Stimulated activated CD4-positive, alpha-beta T cell treated with anti-CD3 and anti-CD28 coated beads, Interleukin-12 subunit alpha, Interleukin-12 subunit beta, amount 100 ng/mL, for 48 hours (primary cell): ENCODE measurements at places on chromosomes 1 and 21.

GRCh38 chr1:57520743-57521515, 97.1 kb upstream of the DAB1 start:
- DNase-seq = no peak

GRCh38 chr1:230149751-230150584, 82.9 kb downstream of the GALNT2 start:
- DNase-seq = no peak

DNA sequence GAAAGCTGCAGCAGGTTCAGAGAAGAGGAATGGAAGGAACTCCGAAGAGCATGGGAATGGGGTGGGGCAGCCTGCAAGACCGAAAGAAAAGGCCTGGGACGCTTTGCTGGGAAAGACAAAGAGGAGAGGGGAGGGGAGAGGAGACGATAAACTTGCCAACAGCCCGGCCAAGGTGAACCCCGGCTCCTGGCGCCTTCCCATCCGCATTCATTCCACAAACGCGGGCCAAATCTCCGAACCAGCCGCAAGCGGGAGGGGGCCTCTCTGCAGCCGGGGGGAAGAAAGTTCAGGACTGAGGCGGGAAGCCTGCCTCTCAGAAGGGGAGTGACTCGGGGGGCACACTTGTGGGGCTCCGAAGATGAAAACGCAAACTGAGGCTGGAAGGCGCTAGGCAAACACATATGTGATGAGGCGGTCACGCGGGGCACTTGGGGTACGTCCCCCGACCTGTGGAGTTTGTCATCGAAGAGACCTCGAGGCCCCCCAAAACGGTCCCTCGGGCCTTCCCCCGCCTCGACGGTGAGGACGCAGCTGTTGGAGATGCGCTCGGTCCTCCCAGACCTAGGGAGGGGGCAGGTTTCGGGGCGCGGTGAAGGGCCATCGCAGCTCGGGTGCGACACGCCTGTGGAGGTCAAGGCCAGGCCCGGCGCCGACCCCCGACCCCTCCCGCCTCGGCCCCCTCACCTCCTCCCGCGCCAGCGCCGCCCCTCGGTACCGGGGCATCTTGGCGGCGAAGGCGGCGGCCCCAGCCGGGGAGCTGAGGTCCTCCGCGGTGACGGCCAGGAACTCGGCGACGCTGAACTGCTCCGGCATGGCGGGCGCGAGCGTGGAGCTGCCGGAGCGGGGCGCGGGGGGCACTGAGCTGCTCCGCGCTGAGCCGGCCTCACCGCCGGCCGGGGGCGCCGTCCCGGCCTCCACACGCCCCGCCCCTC, at the start of gene ASAP3:
Gene ASAP3 (minus strand): TSS at position 859 of the 932 bp plus-strand sequence. CDS start 46 bp downstream, at position 813.
- DNase-seq = peak; percentile 1

DNA sequence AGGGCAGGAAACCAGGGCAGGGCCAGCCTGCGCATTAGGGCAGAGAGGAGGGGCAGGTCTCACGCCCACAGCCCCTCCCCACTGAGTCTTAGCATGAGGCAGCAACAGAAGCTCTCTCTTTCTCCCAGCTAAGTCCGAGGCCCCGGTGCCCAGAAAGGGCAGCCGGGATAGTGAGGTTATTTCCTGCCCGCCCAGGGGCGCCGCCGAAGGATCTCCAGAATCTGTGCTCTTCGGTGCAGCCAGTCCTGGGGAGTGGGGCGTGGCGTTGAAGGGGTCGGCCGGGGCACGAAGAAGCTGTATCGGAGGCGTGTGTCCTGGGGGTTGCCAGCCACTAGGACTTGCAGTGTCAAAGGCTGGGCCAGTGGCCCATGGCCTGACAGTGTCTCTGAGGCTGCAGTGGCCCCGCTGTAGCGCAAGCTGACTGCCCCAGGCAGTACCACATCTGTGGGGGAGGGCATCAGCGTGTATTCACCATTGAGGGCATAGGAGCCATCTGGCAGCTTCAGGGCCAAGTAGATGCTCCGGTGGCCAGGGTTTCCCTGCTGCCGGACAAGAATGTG, 7.8 kb downstream of the ADAMTS4 start:
- no peak for DNase-seq

DNA sequence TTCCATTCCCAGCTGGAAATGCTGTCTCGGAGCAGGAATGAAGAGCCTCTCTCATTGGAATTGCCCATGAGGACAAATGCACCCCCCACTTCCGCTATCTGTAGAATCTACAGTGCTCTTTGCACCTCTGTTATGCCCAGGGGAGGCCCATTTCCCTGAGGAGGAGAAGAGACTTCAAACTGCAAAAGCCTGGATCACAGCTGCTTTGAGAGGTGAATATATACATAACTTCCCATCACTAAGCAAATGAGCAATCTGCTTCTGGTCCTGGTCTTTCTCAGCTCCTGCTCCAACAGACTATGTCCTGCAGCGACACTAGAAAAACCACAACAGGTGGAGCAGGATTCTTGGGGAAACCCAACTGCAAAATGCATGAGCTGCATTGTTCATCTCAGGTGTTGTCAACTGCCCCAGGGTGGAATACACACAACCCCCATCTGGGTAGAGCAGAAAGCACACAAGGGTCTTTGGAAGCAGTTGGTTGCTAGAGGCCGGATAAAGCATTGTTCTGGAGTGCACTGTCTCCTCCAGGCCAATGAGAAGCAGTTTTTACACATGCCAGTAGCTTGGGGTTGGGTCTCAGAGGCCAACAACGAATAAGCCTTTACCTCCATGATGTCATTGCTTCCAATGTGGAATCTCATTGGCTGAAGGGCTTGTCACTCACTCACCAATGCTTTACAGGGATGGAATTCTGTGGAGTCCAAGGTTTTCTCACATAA, 67.7 kb upstream of the RAB4A start:
- DNase-seq = no peak

- DNase-seq = no peak
Observed at GRCh38 chr1:59605184-59605583, 209.6 kb upstream of the HOOK1 start.

- DNase-seq = no peak
Observed at GRCh38 chr1:40027647-40028046, 12.9 kb upstream of the CAP1 start.

- DNase-seq = no peak
Observed at GRCh38 chr1:156814571-156815260, 1.9 kb downstream of the SH2D2A start.

DNA sequence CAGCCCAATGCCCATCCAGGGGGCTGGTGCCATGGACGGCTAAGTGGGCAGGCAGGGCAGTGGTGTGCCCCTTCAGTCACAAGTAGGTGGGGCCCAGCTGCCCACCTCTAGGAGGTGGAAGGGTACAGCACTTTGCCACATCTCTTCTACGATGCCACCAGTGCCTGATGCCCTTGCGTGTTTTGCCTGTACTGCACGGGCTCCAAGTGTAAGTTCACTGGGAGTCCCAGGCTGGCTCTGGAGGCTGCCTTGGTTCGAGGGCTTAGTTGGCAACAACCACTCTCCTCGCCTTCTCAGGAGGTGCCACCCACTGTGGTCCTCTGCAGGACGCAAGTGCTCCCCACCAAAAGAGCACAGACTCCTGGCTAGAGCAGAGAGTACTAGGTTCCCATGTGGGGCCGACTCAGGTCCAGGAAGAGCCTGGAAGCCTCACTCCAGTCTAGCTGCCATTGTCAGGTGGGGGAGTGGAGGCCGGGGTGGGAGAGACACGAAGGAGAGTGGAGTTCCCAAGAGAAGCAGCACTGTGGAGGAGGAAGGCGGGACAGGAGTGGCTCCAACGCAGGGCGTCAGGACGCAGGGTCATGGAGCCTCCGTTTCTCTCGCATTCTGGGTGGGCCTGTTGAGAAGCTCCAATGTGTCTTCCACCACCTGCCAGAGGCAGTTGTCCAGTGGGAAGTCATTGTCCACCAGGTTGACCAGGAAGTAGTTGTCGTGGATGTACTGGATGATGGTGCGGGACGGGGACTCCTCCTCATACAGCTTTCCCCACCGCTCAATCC, 15.5 kb downstream of the MTHFR start:
- no peak for DNase-seq
